ENCODE measurements at places on chromosomes 3 and 15. TPM values are rescaled to one million over a fixed set of nuclear protein-coding genes. Genes with fewer than 3 reads are reported as not detected.

The RAMAC gene
- 15.1 TPM for total RNA-seq

GRCh38 chr15:90810354-90810753, 58.0 kb upstream of the FURIN start:
- no peak overlapping the region for H3K27ac ChIP-seq
- peaks cover 11% of the 10 kb centered on the region for H3K4me1 ChIP-seq
- no peak for DNase-seq
- no peaks in the 10 kb centered on the region for H3K27me3 ChIP-seq
- no peaks in the 10 kb centered on the region for H3K36me3 ChIP-seq
- no peak overlapping the region for H3K4me3 ChIP-seq

The INAFM2 gene
- 63.8 TPM for total RNA-seq

The A4GNT gene
- total RNA-seq, result not detected

- H3K27me3 ChIP-seq, result no peaks in the 10 kb centered on the region
- DNase-seq, result no peak
- no peak overlapping the region for H3K4me3 ChIP-seq
- H3K36me3 ChIP-seq, result no peaks in the 10 kb centered on the region
- H3K4me1 ChIP-seq, result no peaks in the 10 kb centered on the region
- no peak overlapping the region for H3K27ac ChIP-seq
Measured at GRCh38 chr3:141020143-141020830, 30.9 kb upstream of the SPSB4 start.

GRCh38 chr3:55066551-55067047, 138.7 kb upstream of the LRTM1 start:
- DNase-seq, result no peak
- H3K36me3 ChIP-seq, result no peaks in the 10 kb centered on the region
- no peak overlapping the region for H3K4me3 ChIP-seq
- no peaks in the 10 kb centered on the region for H3K4me1 ChIP-seq

DNA sequence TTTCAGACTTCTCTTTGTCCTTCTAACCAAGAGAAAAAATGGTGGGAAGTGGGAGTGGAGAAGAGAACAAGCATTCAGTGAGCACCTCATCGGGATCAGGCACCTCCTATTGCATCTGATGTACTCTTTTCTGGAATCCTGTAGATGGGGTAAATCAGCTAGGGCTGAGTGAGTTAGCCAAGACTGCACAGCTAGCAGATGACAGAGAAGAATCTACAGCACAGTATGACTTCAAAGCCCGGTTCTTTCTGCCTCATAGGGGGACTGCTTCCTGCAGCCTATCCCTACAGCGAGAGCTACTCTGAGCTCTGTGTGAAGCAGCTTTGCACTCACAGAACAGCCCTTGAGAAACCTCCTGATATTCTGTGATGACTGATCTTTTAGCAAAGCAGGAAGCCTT, 275.2 kb upstream of the MEIS2 start:
- no peak for DNase-seq
- no peak overlapping the region for H3K27ac ChIP-seq
- H3K36me3 ChIP-seq, result no peaks in the 10 kb centered on the region
- no peak overlapping the region for H3K4me3 ChIP-seq
- H3K27me3 ChIP-seq, result no peaks in the 10 kb centered on the region
- no peaks in the 10 kb centered on the region for H3K4me1 ChIP-seq

The U2SURP gene
- total RNA-seq, result 53.1 TPM

DNA sequence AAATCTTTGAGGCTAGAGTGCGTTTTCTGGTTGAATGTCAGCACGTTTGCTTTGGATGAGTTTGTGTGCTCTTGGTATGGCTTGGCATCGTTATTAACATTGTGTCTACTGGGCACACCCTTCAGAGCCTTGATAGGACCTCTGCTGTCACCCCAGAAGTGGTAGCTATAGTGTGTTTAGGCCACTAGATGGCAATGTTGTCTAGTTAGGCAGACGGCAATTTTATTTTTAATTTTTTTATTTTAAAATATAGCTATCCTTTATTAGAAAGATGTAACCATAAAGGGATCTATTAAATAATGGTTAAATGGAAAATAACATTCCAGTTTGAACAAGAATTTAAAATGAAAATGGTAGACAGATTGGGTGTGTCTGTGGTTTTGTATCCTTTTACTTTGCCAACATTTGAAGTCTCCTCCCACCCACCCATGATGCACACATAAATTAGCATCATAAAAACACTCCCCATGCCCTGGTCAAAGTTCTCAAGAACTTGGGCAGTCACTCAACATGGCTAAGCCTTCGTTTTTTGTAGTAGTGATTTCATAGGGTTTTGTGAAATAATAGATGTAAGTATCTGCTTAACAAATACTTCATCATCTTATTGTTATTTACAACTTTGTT, 200.7 kb downstream of the KCNH8 start:
- no peak overlapping the region for H3K4me3 ChIP-seq
- H3K27ac ChIP-seq, result no peak overlapping the region
- H3K36me3 ChIP-seq, result no peaks in the 10 kb centered on the region
- no peak for DNase-seq
